ENCODE measurements at places on chromosomes 12 and 14.

DNA sequence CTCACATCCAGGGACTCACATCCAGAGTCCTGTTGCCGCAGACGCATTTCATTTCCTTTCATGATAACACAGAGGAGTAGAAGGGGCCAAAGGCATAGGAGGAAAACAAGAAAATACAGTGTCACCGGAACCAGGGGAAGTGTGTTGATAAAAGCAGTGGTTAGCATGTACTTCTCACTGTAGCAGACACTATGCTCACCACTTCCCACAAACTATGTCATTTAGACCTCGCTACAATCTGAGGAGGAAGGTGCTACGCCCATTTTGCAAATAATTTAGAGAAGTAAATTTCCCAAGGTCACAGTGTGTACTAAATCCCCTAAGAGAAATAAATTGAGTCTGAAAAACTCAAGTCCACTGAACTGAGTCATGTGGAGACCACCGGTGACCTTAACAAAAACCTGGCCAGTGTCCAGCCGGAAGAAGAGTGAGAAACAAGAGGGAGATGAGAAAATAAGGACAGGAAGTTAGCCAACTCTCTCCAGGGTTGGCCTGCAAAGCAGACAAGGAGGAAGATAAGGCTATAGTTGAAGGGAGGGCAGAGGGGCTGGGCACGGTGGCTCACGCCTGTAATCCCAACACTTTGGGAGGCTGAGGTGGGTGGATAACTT, 25.8 kb upstream of the TMCC3 start:
- no peaks in the 10 kb centered on the region for H3K27me3 ChIP-seq
- no peaks in the 10 kb centered on the region for H3K36me3 ChIP-seq
- H3K4me1 ChIP-seq = no peaks in the 10 kb centered on the region
- no peak for DNase-seq

DNA sequence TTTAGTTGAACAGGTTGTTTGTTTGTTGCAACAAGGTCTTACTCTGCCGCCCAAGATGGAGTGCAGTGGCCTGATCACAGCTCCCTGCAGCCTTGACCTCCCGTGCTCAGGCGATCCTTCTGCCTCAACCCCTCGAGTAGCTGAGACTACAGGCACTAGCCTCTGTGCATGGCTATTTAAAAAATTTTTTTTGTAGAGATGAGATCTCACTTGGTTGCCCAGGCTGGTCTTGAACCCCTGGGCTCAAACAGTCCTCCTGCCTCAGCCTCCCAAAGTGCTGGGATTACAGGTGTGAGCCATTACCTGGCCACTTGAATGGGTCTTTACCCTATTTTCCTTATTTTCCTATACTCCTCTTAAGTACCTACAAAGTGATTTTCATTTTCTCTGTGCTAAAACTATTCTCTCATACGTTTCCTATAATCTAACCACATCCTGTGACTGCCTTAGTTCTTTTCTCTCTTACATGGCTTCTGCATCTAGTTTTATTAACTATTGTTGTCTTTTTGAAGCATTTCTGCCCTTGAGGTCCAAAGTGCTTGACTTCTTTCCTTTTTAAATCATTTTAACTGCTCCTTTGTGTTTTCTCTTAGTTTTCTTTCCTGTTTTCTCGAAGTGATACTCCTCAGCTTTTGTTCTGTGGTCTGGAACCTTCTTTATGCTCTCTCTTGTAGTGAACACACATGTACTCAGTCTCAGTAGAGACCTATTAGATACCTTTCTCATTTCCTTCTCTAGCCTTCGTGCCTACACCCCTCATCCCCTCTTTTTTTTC, 14.1 kb downstream of the GPX2 start:
- H3K27ac ChIP-seq = no peak overlapping the region
- peaks cover 6% of the 10 kb centered on the region for H3K4me1 ChIP-seq
- peaks cover 45% of the 10 kb centered on the region for H3K36me3 ChIP-seq
- DNase-seq = no peak

- no peak overlapping the region for H3K27ac ChIP-seq
- H3K4me3 ChIP-seq = no peak overlapping the region
- no peaks in the 10 kb centered on the region for H3K4me1 ChIP-seq
- H3K36me3 ChIP-seq = no peaks in the 10 kb centered on the region
- peak; percentile 4 for DNase-seq
Measured at GRCh38 chr12:98126637-98127335, 388.6 kb upstream of the TMPO start.

DNA sequence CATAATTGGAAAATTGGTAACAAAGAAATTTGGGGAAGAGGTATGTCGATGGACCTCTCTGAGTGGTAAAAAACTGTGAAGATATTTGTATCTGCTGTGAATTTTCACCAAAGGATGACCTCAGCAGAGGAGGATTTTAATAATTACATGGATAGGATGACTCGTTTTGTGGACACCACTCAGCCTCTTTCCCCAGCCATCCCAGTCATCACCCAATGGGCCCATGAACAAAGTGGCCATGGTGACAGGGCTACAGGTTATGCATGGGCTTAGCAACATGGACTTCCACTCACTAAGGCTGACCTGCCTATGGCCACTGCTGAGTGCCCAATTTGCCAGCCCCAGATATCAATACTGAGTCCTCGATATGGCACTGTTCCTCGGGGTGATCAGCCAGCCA, 577.5 kb upstream of the FBXO33 start:
- no peaks in the 10 kb centered on the region for H3K27me3 ChIP-seq
- H3K4me1 ChIP-seq = no peaks in the 10 kb centered on the region

GRCh38 chr12:5035618-5036017, 8.1 kb upstream of the KCNA5 start:
- no peak for DNase-seq
- H3K27me3 ChIP-seq = peaks cover 3% of the 10 kb centered on the region
- peaks cover 21% of the 10 kb centered on the region for H3K4me1 ChIP-seq
- peak overlapping the region; percentile 20 for H3K27ac ChIP-seq
- no peaks in the 10 kb centered on the region for H3K36me3 ChIP-seq

DNA sequence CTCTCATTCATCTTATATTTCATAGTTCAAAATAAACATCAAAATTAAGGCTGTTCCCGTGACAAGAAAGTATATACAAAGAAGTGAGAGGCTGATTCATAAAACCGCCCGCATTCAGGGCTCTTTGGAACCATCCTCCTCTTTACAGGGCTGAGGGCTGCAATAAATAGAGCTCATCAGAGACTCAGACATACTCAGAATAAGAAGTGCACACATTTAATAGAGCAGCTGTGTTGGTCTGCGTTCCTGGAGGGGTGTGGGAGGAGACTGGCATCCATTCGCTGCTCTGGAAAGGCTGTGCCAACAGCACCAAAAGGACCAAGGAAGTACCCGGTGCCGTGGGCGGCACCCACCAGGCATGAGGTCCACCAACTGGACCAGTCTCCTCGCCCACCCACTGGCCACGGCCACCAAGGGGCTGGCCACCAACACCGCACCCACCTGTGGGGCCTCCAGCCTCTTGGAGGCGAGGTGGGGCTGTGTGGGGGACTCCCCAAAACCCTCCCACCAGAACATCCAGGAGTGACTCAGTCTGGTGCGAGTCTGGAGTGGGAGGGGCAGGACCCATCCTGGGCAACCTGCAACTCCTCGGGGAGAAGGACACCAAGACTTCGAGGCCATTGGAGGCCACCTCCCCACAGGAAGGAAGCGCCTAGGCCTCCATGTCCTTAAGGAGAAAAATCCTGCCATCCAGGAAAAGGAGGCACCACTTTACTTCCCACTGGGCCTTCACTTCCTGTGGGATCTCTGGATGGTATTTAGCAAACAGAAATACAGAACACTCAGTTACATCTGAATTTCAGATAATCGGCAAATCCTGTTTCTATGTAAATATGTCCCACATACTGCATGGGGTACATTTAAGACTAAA, 32.7 kb downstream of the VCPKMT start:
- no peaks in the 10 kb centered on the region for H3K27me3 ChIP-seq
- no peak overlapping the region for H3K27ac ChIP-seq
- H3K4me3 ChIP-seq = no peak overlapping the region
- no peak for DNase-seq

- H3K4me3 ChIP-seq = no peak overlapping the region
- peaks cover 5% of the 10 kb centered on the region for H3K4me1 ChIP-seq
- H3K27me3 ChIP-seq = no peaks in the 10 kb centered on the region
- H3K36me3 ChIP-seq = no peaks in the 10 kb centered on the region
- no peak overlapping the region for H3K27ac ChIP-seq
- DNase-seq = no peak
Measured at GRCh38 chr12:11747969-11748368, 98.5 kb downstream of the ETV6 start.

- no peak overlapping the region for H3K4me3 ChIP-seq
- DNase-seq = peak; percentile 77
- no peak overlapping the region for H3K27ac ChIP-seq
- H3K27me3 ChIP-seq = peaks cover 13% of the 10 kb centered on the region
Measured at GRCh38 chr12:115752913-115753726, 524.4 kb downstream of the MED13L start.

GRCh38 chr14:61517911-61518384, 177.4 kb upstream of the HIF1A start:
- DNase-seq = peak; percentile 61
- peaks cover 11% of the 10 kb centered on the region for H3K4me1 ChIP-seq

- H3K36me3 ChIP-seq = no peaks in the 10 kb centered on the region
- H3K4me3 ChIP-seq = no peak overlapping the region
- H3K27ac ChIP-seq = no peak overlapping the region
- peaks cover 3% of the 10 kb centered on the region for H3K4me1 ChIP-seq
- no peaks in the 10 kb centered on the region for H3K27me3 ChIP-seq
- DNase-seq = no peak
Measured at GRCh38 chr12:113852695-113853490, 113.2 kb downstream of the RBM19 start.

- peaks cover 6% of the 10 kb centered on the region for H3K4me1 ChIP-seq
- H3K27me3 ChIP-seq = no peaks in the 10 kb centered on the region
- no peak overlapping the region for H3K4me3 ChIP-seq
- H3K27ac ChIP-seq = no peak overlapping the region
- no peaks in the 10 kb centered on the region for H3K36me3 ChIP-seq
Measured at GRCh38 chr12:80041071-80041470, 58.3 kb upstream of the OTOGL start.

DNA sequence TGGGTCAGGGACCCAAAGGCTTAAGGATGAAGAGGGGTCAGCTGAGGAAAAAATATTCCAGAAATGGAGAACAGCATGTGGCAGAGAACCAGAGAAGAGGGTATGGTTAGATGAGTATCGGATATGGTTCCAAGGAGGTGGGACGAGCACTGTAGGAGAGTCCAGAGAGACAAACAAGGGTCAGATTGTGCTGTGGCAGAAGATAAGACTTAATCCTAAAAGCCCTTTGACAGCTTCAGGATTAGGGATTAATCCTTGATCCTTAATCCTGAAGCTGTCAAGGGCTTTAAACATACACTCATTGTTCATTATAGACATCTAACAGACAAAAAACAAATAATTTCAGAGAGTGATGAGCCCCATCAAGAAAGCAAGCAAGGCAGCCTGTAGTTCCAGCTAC, 124.0 kb downstream of the SPTSSA start:
- no peaks in the 10 kb centered on the region for H3K36me3 ChIP-seq
- H3K27ac ChIP-seq = no peak overlapping the region
- H3K4me3 ChIP-seq = no peak overlapping the region
- H3K27me3 ChIP-seq = no peaks in the 10 kb centered on the region

DNA sequence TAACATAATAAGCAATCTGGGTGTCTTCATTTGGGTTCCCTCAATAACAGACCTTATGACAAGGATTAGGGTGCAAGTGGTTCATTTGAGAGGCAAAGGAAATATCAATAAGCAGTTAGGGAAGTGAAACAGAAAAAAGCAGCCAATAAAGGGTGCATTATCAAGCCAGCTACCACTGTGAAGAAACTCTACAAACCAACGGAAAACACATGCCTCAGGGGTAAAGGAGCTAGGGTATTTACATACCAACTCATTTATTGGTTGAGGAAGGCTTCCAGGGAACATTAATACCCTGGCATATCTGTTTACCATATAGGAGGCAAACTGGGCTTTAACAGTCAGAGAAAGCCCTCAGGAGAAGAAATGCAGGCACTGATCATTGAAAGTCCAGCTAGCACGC, 22.7 kb upstream of the IFNG-AS1 start:
- no peaks in the 10 kb centered on the region for H3K27me3 ChIP-seq
- DNase-seq = no peak
- H3K4me3 ChIP-seq = no peak overlapping the region
- H3K36me3 ChIP-seq = no peaks in the 10 kb centered on the region
- peaks cover 15% of the 10 kb centered on the region for H3K4me1 ChIP-seq
- no peak overlapping the region for H3K27ac ChIP-seq

DNA sequence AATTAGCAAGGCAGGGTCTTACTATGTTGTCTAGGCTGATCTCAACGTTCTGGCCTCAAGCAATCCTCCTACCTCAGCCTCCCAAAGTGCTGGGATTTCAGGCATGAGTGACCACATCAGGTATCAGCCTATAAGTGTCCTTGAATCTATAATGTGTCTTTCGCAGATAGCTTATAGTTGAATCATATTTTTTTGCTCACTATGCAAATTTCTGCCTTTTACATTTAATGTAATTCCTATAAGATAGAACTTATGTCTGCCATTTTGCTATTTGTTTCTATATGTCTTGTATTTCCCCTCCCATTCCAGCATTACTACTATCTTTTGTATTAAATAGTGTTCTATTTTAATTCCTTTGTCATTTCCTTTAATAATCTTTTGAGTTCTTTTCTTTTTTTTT, 10.5 kb upstream of the ATF7 start:
- no peaks in the 10 kb centered on the region for H3K4me1 ChIP-seq
- no peaks in the 10 kb centered on the region for H3K36me3 ChIP-seq
- no peak overlapping the region for H3K4me3 ChIP-seq
- H3K27me3 ChIP-seq = no peaks in the 10 kb centered on the region

DNA sequence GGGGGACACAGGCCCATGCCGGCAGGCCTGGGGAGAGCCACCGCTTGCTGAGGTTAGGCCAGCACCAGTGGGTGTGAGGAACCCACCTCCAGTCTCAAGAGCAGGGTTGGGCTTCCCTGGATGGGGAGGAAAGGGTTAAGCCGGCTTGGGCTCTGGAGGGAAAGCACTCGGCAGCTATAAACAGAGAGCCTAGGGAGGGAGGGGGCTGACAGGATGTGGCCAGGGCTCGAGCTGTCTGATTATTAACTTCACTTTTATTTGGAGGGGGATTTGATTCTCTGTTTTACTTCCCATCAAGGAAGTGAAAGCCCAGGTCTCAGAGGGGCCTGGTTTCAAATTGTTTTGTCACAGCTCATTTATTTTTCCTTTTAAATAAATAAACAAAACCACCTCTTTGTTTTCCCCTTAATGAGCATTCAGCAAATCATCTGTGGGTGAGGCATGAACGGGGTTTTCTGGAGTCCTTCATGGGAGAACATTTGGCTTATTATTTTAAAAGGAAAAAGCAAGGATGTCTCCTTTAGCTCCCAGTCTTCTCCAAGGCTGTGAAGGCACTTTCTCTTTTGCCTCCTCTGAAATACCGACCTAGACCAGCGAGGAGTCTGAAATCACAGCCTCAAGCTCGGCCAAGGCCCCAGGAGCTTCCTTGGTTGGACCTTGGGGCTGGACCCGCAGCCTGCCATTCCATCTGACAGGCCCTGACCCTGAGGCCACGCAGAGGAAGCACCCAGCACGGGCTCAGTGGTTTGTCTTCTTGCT, 21.9 kb upstream of the ZFP36L1 start:
- DNase-seq = peak; percentile 70

DNA sequence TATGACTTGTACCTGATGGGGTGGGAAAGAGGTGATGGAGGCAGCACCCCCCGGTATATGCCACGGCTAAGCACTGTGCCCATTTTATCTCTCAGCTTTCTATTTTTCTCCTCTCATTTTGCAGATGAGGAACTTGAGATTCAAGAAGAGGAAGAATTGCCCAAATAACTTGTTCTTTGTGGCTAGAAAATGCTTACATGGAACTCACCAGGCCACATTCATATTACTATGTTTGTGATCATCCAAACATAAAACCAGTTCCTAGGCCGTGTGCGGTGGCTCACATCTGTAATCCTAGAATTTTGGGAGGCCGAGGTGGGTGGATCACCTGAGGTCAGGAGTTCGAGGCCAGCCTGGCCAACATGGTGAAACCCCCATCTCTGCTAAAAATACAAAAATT, 14.5 kb upstream of the PSMD9 start:
- DNase-seq = no peak
- H3K36me3 ChIP-seq = no peaks in the 10 kb centered on the region
